ENCODE measurements at places on chromosomes 2 and 18. TPM values are rescaled to one million over a fixed set of nuclear protein-coding genes. Genes with fewer than 3 reads are reported as not detected.

Gene QPCT
- 9.5 TPM for polyA plus RNA-seq

Gene ABCG5
- polyA plus RNA-seq, result 0.44 TPM

- DNase-seq, result no peak
These were observed 196.1 kb upstream of the OSR1 start for GRCh38 chr2:19554520-19554919.

Gene SEH1L
- polyA plus RNA-seq, result 35.1 TPM

Gene CRYBA2
- not detected for polyA plus RNA-seq

Gene COLEC11
- 1.5 TPM for polyA plus RNA-seq

DNA sequence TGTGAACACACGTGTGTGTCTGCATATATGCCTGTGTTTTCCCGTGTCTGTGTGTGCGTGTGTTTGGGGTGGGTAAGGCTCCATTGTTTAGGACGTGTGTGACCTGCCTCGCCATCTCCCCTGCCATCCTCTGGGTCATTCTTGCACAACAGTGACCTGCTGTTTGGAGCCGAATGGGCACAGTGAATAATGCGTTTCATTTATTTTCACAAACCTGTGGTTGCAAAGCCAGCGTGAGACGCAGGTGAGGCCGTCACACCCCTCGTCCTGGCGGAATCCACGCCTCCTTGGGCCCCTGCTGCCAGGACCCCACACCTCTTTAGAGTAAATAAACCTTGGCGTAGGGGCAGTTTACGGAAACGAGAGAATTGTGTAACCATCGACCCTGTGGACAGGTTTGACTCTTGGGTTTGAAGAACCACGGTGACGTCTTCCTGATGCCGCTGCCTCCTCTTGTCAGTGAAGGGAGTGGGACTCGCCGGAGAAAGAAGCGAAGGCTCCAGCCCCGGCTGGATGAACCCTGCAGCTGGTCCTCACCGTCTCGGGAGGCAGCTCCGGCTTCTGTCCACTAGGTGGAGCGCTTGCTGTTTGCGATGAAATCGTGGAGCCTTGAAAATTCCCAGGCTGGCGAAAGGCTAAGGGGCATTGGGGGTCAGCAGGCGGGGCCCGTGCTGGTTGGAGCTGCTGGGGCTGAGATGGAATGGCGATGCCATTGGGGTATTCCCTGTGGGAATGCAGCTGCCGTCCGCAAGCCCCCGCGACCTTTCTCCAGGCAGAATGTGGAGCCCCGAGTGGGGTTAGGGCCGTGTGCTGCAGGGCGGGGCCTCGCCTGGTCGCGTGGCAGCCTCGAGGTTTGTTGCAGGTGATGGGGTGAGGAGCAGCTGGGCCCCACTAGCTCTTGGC lies 81.1 kb downstream of the RTP5 start:
- peak; percentile 65 for DNase-seq

Gene CHN1
- 40.3 TPM for polyA plus RNA-seq

DNA sequence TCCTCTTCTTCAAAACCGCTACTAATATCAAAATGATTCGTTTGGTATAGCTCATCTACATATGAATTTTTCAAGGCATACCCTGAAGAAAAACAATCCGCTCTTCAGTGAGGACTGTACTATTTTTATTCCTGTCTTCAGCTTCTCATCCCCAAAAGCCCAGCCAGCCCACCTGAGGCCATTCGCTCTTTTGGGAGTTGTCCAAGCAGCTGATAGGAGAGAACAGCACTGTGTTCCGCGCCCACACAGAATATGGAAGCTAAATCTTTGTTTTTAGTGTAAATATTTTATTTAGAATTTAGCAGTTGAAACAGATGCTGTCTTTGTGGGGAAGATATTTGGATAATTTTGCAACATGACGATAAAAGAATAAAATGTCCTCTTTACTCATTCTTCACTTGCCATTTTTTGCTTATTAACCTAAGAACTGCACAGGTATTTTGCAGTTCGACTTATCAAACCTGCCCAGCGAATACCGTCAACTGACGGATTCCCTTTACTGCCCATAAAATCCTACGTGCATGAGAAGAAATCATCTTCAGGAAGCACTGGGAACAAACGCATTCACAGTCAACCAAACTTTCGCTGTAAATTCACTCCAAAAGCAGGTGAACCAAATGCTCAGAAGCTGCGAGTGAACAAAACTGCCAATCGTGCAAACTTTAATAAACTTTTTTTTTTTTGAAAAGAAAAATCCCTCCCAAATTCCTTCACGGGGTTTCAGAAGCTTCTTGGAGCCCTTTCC lies 3.4 kb downstream of the ZNF521 start:
- DNase-seq, result no peak
